ENCODE measurements at places on chromosomes 11 and 22. TPM values are rescaled to one million over a fixed set of nuclear protein-coding genes. Genes with fewer than 3 reads are reported as not detected.

DNA sequence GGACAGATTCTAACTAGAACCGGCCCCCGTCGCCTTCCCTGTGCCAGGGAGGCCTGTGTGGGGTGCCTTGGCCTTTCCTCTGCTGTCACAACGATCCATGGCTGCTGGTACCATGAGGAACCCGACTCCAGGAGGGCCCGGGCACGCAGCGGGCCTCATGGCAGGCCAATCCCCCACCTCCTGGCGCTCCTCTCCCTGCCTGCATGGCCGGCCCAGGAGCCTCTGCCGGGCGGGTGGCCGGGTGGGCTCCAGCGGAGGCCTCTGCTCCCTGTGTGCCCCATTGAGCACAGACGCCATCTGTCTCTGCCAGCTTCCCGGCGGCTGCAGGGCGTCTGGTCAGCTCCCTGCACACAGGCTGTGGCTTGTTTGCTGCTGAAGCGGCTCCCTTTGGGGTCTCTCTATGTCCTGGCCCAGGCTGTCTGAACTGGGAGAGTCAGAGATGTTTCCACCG is 86.5 kb downstream of the MYEOV start:
- DNase-seq = no peak

- DNase-seq = no peak
Observed at GRCh38 chr11:128553662-128554362, 33.5 kb downstream of the ETS1 start.

DNA sequence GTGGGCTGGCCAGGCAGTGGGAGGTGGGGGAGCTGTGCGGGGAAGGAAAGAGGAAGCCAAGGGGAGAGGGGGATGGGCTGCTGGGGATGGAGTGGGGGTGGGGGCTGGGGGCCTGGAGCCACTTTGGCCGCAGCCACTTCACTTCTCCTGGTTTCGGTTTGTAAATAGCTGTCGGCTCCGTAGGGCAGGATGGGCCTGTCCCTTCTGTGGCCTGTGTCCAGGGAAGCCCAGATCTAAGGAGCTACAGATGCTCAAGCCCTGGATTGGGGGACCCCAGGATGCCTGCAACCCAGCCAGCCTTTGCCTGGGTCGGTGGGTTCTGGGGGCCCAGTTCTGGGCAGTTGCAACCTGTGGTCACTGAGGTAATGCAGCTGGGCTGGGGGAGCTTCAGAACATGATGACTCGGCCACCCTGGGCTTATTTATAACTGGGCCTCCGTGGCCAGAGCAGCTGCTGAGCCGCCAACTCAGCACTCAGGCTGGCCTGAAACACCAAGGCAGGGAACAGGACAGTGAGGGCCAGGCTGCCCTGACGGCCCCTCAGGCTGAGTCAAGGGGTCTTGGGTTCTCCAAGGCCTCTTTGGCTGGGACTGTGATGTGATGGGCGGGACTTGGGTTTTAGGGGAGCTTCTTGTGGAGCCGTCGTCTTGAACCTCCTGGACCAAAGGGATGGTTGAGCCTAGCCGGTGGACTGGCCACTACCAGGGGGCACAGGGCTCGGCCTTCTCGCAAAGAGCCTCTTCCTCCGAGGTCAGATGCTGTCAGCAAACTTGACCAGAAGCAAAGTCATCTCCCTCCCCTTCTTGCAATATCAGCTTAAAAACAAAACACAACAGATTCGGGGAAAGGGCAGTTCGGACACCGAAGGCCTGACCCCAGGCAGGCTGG is 15.0 kb upstream of the SLC39A13 start:
- no peak for DNase-seq

- no peak for DNase-seq
Observed at GRCh38 chr11:134332189-134332631, 422 bp downstream of the GLB1L2 start.

The TIGD3 gene
- 0.62 TPM for polyA plus RNA-seq

GRCh38 chr11:65606876-65607613 is 7.0 kb downstream of the MAP3K11 start:
- DNase-seq = peak; percentile 85

- no peak for DNase-seq
Observed at GRCh38 chr11:65975771-65976170, 14.2 kb downstream of the SART1 start.

DNA sequence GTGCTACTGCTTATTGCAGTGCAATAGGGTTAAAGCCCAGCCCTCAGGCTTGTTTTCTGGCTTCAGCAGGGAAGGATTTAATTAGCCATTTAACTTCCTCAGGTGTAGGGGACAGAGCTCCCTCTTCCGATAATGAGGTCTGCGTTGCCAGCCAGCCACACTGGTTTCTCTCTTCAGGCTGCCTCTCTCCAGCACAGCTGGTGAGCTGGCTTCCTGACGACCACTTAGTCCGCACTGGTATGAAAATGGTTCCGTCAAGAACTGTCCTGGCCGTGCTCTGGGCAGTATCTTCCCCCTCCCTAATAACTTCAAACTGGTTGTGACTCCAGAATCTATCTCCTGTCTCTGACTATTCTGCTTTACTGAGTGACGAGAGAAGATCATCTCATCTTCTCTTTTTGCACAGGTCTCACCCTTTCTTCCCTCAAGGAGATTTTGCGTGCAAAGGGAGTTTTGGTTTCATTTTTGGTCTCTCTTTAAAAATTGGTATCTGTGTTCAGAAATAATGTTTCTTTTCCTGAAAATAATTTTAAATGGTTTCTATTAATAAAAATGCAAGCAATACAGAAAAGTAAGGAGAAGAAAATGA is 49.2 kb downstream of the CNTN5 start:
- peak; percentile 25 for DNase-seq

The TRPC6 gene
- polyA plus RNA-seq = 9.6 TPM

- DNase-seq = no peak
Observed at GRCh38 chr22:29689880-29690213, 30.0 kb upstream of the CABP7 start.

- DNase-seq = no peak
Observed at GRCh38 chr11:60934124-60934789, 10.0 kb downstream of the TMEM132A start.

The CDCA5 gene
- polyA plus RNA-seq = 18.0 TPM

DNA sequence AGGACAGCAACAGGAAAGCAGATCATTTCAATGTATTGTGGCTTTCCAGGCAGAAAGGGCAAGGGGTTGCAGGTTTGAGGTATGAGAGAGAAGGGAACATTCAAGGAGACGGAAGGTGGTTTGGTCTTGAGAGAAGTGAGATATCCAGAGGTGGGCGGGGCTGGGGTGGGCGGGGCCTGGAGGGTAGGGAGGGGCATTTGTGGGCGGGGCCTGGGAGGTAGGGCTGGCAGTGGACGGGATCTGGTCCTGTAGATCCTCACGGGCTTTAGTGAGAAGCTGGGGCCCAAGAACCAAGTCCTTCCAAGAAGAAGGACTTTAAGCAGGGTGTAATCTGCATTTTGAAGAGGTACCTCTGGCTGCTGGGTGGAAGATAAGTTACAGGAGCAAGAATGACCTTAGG is 199.2 kb downstream of the MN1 start:
- no peak for DNase-seq

- DNase-seq = no peak
Observed at GRCh38 chr11:21180182-21180581, 510.8 kb downstream of the NELL1 start.

- no peak for DNase-seq
Observed at GRCh38 chr22:49545606-49546005, 282.1 kb downstream of the BRD1 start.

DNA sequence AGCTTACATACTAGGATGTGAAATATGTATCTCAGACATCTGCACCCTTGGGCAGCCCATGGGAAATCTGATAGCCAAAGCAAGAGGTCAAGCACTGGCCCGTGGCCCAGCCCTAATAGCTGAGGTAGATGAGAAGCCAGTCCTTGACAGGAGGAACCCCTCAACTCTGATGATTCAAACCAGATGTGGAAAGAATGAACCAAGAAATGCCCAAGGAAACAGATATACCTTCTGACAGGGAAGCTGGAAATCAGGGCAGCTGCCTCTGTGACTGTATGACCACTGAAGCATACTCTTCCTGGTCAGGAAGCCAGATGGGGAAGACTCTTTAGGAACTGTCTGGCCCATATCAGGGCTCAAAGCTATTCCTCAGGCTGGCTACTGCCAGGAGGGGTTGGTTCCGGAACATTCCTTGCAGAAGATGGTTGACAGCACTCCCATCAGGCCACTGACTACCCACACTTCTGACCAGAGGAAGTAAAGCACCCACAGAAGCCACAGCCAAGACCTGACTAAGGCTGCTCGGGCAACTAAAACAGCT is 124.2 kb downstream of the SWAP70 start:
- DNase-seq = no peak

The SLCO2B1 gene
- 8.7 TPM for polyA plus RNA-seq

DNA sequence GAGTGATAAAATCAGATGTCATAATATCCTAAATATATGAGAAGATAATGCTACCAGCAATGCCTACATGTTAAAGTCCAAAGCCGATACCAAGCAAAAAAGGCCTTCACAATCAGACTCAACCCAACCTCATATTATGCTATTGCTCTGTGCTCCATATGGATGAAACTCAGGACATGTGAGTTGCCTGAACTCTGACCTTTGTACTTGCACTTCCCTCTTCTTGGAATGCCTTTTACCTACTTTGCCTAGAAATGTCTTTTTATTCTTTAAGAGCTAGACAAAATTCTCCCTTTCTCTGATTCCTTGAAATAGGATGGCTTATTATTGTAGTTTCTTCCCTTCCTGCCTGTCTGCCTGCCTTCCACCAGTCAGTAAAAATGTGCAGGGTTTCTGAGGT is 954.7 kb upstream of the CCDC90B start:
- DNase-seq = no peak

- no peak for DNase-seq
Observed at GRCh38 chr11:128422576-128423370, 164.6 kb downstream of the ETS1 start.

- DNase-seq = no peak
Observed at GRCh38 chr11:127825183-127825582, 762.2 kb downstream of the ETS1 start.

DNA sequence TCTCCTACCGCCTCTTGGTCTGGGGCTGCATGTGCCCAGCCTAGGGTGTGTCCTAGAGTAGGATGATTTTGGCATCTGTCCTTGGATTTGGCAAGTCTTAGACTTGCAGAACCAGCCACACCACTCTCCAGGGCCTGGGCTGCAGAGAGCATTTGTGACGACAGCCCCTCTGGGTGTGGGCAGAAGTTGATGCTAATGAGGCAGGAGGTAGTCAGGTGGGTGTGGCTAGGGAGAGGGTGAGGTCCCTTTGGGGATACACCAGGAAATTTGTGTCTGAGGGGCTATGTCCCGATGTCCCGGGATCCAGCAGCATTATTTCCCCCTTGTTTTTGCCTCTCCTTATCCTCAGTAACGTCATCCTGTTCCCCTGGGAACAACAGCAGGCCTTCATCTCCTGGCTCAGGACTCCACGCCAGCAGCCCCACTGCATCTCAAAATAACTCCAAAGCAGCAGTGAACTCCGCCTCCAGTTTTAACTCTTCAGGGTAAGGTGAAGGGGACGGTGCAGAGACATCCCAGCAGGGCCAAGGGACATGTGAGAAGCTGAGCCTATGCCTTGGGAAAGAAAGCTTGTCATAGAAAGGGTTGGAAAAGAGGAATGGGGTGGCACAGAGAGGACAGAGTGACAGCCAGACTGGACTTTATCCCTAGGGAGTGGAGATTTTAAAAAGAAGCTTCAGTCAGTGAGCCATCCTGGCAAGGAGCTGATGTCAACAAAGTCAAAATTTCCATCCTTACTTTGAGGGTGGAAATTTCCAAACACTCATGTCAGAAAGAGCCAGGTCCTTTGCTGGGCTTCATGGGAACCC is 8.0 kb upstream of the TLCD5 start:
- DNase-seq = no peak

Measured in left renal pelvis (tissue), 4 donors.